Activated CD4-positive, alpha-beta T cell treated with anti-CD3 and anti-CD28 coated beads, Interleukin-2, amount 10 ng/mL, durations not matched to agents 24 days and 14 days (primary cell): ENCODE measurements at places on chromosomes 5 and 9. TPM values are rescaled to one million over a fixed set of nuclear protein-coding genes. Genes with fewer than 3 reads are reported as not detected.
A peak's percentile ranks its signal among the peaks of the same experiment; 100 is the strongest.

- H3K4me3 ChIP-seq: no peak overlapping the region
- no peak overlapping the region for H3K27ac ChIP-seq
- H3K36me3 ChIP-seq: no peaks in the 10 kb centered on the region
- DNase-seq: no peak
- H3K27me3 ChIP-seq: no peaks in the 10 kb centered on the region
Observed at GRCh38 chr5:122101636-122102285, 23.7 kb upstream of the LOX start.

GRCh38 chr5:138033907-138034306 lies 1.0 kb upstream of the FAM13B start:
- H3K27me3 ChIP-seq: no peaks in the 10 kb centered on the region
- H3K27ac ChIP-seq: peak overlapping the region; percentile 96
- H3K4me3 ChIP-seq: peak overlapping the region; percentile 90
- H3K4me1 ChIP-seq: peaks cover 38% of the 10 kb centered on the region

DNA sequence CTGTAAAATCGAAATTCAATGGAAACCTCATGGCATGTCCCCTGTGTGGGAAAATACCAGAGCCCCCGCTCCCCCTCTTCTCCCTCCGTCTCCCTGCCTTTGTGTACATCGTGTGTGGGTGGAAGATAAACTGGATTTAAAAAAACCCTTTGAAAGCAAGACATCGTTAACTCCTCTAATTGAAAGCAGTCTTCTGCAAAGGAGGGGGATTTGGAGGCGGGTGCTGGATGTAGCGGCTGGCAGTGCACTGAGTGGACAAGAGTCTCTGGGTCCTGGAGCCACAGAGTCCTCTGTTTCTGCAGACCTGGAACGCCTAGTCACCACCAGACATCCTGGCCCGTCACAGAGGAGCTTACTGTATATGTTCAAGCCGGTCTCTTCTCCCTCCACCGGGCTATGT lies 169.4 kb downstream of the PAPPA start:
- H3K27me3 ChIP-seq: no peaks in the 10 kb centered on the region
- no peak overlapping the region for H3K27ac ChIP-seq
- H3K4me1 ChIP-seq: no peaks in the 10 kb centered on the region
- H3K4me3 ChIP-seq: no peak overlapping the region
- no peak for DNase-seq

The IFNA2 gene
- not detected in 2 replicates for total RNA-seq

GRCh38 chr5:58703925-58704555 lies 121.2 kb downstream of the RAB3C start:
- DNase-seq: no peak
- H3K36me3 ChIP-seq: no peaks in the 10 kb centered on the region
- no peaks in the 10 kb centered on the region for H3K4me1 ChIP-seq
- H3K4me3 ChIP-seq: no peak overlapping the region

- no peaks in the 10 kb centered on the region for H3K36me3 ChIP-seq
- no peak overlapping the region for H3K27ac ChIP-seq
- no peak overlapping the region for H3K4me3 ChIP-seq
- peaks cover 14% of the 10 kb centered on the region for H3K27me3 ChIP-seq
- no peak for DNase-seq
Observed at GRCh38 chr5:103333376-103333775, 74.8 kb downstream of the MACIR start.

DNA sequence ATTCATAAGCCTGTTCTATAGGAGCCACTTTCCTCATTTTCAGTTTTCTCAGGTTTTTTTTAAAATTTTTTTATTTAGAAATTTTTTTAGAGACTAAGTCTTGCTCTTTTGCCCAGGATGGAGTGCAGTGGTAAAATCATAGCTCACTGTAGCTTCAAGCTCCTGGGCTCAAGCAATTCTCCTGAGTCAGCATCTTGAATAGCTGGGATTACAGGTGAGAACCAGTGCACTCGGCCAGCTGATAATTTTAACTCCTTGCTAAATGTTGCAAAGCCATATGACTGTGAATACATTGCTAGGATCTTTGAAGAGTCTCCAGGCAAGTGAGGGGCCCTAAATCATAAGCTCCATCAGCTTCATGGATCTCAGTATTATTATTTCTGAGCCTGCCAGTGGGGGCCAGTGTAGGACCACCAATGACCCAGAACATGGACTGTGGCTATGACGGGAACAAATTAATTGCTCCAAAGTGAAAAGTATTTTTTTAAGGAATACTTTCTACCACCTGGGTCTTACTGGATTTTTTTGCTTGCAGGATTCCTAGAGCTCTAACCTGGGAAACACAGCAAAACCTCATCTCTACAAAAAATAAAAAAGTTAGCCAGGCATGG lies 5.7 kb upstream of the GAPVD1 start:
- no peaks in the 10 kb centered on the region for H3K36me3 ChIP-seq
- H3K4me1 ChIP-seq: peaks cover 5% of the 10 kb centered on the region
- DNase-seq: no peak
- H3K27me3 ChIP-seq: peaks cover 3% of the 10 kb centered on the region
- H3K4me3 ChIP-seq: no peak overlapping the region

GRCh38 chr9:134585746-134586706 lies 55.6 kb upstream of the COL5A1 start:
- no peaks in the 10 kb centered on the region for H3K36me3 ChIP-seq
- H3K27me3 ChIP-seq: no peaks in the 10 kb centered on the region
- no peak overlapping the region for H3K27ac ChIP-seq
- no peak overlapping the region for H3K4me3 ChIP-seq
- peak; percentile 37 for DNase-seq

DNA sequence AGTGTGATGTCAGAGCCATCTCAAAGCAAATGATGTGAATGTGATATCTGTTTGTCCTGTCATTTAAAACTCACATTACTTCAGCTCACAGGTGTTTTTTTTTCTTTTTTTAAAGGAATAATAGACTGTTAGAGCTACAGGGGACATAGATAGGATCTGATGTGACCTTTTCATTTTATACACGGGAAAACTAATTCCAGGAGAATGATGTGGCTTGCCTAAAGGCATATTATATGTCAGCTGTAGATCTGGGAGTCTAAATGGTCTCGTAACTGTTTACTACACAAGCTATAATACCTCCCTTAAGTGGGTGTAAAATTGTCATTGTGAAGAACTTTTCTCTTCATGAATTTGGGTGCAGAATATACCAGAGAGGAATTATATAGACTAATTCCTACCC lies 2.0 kb downstream of the NMUR2 start:
- DNase-seq: no peak
- no peaks in the 10 kb centered on the region for H3K36me3 ChIP-seq
- H3K4me1 ChIP-seq: no peaks in the 10 kb centered on the region
- H3K4me3 ChIP-seq: no peak overlapping the region
- H3K27me3 ChIP-seq: no peaks in the 10 kb centered on the region

The RAI14 gene
- 2.6 and 5.1 TPM in 2 replicates for total RNA-seq

- H3K27me3 ChIP-seq: no peaks in the 10 kb centered on the region
- DNase-seq: no peak
- H3K36me3 ChIP-seq: peaks cover 42% of the 10 kb centered on the region
Observed at GRCh38 chr5:80799041-80799440, 144.3 kb upstream of the DHFR start.

GRCh38 chr9:13860019-13860418 lies 453.9 kb downstream of the NFIB start:
- H3K27me3 ChIP-seq: no peaks in the 10 kb centered on the region
- no peaks in the 10 kb centered on the region for H3K36me3 ChIP-seq
- H3K27ac ChIP-seq: no peak overlapping the region
- H3K4me3 ChIP-seq: no peak overlapping the region
- H3K4me1 ChIP-seq: no peaks in the 10 kb centered on the region

The DRD1 gene
- 0.07 TPM in 1 of 2 replicates, not detected in the other for total RNA-seq

- no peaks in the 10 kb centered on the region for H3K27me3 ChIP-seq
- peaks cover 26% of the 10 kb centered on the region for H3K4me1 ChIP-seq
- H3K27ac ChIP-seq: no peak overlapping the region
Observed at GRCh38 chr5:142938266-142938880, 168.2 kb downstream of the ARHGAP26 start.

The REEP2 gene
- 3.5 and 4.6 TPM in 2 replicates for total RNA-seq

DNA sequence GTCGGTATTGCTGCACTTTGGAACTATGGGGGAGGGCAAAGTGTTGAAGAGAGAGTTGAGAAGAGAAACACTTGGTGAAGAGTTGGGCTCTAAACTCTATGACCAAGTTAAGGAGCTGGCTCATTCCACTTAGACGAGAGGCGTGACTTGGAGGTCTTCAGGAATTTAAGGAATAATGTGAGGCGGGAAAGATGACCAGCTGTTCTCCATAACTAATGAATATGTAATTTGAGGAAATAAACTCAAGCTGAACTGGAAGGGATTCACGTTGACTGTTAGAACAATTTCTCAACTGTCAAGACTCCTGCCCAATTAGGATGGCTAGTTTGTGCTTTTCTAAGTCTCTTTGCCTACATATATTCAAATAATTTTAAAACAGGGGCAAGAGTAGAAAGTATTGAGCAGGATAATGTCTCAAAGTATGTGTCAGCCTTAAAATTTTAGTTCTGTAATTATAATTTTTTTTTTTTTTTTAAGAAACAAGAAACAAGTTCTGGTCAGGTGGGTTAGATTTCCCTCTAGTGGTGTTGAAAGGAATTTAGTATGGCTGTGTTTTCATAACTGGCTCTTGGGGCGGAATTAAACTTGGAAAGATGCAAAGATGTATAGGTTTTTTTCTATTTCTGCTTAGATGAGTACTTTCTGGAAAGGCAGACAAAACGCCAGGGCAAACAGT lies 33.4 kb downstream of the TMEM252 start:
- H3K27ac ChIP-seq: no peak overlapping the region
- no peak for DNase-seq
- no peaks in the 10 kb centered on the region for H3K36me3 ChIP-seq
- no peaks in the 10 kb centered on the region for H3K4me1 ChIP-seq
- peaks cover 6% of the 10 kb centered on the region for H3K27me3 ChIP-seq
- H3K4me3 ChIP-seq: no peak overlapping the region

DNA sequence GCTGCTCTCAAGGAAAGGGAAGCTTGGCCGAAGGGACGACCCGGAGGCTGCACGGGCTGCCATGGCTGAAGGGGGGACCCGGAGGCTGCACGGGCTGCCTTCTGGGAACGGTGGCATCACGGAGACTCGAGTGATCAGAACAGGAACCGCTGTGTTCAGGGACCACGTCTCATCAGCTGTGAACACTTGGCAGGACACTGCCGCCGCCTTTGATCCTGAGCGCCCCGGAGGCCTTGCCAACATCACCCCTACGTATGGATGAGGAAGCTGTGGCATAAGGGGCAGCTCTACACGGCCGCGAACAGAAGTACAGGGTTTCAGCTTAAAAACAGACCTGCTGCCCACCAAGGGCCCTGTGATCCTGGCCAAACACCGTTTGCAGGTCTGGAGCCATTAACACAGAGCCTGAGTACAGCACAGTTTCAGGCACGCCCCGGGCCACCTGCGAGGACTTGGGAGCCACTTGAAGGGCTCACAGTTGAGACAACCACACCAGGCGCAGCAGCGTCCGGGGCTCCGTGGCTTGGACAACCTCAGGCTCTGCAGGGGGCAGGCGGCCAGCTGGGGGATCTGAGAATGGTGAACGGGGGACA lies 23.9 kb upstream of the TERT start:
- no peaks in the 10 kb centered on the region for H3K27me3 ChIP-seq
- DNase-seq: no peak
- H3K27ac ChIP-seq: no peak overlapping the region
- H3K4me3 ChIP-seq: no peak overlapping the region
- peaks cover 34% of the 10 kb centered on the region for H3K4me1 ChIP-seq

DNA sequence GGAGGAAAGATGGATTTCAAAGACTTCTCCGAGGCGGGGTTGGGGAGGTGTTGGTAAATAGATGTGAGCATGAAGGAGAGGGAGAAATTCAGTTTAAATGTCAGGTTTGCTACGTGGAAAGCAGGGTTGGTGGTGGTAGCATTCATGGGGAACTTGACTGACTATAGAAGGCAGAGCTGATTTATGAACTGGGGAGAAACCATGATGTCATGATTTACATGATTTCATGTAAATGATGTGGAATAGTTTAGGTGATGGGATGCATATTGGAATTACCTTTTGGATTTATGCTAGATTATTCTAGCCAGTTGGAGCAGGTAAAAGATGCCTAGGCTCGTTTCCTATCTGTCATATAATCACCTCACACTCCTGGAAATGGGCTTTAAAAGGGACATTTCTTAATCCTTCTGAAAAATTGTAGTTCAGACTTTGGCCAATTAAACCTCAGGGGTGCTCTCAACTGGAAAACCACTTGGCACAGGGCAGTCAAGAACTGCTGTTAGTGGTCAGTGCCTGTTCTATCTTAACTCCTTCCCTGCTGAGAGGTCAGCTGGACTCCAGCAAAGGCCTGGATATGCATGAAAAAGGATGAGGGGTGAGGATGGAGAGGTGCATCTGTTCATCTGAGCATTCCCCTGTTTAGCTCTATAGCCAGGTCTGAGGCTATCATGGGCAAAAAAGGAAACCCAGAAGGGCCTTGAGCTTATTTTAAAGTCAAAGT lies 50.1 kb upstream of the BASP1 start:
- no peak overlapping the region for H3K4me3 ChIP-seq
- no peaks in the 10 kb centered on the region for H3K4me1 ChIP-seq
- no peaks in the 10 kb centered on the region for H3K36me3 ChIP-seq
- H3K27ac ChIP-seq: no peak overlapping the region

The PARP8 gene
- total RNA-seq: 20.9 and 22.5 TPM in 2 replicates

GRCh38 chr9:90783552-90783951 lies 18.1 kb upstream of the SYK start:
- no peaks in the 10 kb centered on the region for H3K4me1 ChIP-seq
- H3K27me3 ChIP-seq: peaks cover 14% of the 10 kb centered on the region
- H3K4me3 ChIP-seq: no peak overlapping the region
- no peak overlapping the region for H3K27ac ChIP-seq

The SLC25A2 gene
- total RNA-seq: 0.14 and 0.23 TPM in 2 replicates

GRCh38 chr5:135324897-135325650 lies 74.0 kb downstream of the MACROH2A1 start:
- H3K4me3 ChIP-seq: peak overlapping the region; percentile 30
- DNase-seq: peak; percentile 88
- H3K36me3 ChIP-seq: peaks cover 6% of the 10 kb centered on the region
- H3K27ac ChIP-seq: peak overlapping the region; percentile 81

DNA sequence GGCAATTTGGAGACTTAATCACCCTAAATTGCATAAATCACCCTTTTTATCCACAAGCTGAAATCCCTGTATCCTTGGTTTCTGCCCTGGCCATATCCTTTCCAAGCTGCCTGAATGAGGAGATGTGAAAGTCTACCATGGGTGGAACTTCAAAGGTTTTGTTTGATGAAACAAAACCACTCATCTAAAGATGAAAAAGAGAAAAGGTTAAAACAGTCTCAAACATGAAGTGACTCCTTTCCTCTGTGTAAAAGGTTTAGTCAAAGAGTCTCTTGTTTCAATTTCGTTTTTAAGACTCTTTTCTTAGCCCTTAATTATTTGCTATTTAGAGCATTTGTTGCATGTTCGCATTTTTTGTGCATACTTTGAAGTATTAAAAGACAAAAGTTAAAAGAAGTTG lies 11.2 kb downstream of the SLC45A2 start:
- peak overlapping the region; percentile 34 for H3K4me3 ChIP-seq
- H3K36me3 ChIP-seq: no peaks in the 10 kb centered on the region
- peaks cover 10% of the 10 kb centered on the region for H3K4me1 ChIP-seq
- no peak for DNase-seq
- H3K27ac ChIP-seq: no peak overlapping the region
- peaks cover 12% of the 10 kb centered on the region for H3K27me3 ChIP-seq

The ERGIC1 gene
- 47.1 and 47.3 TPM in 2 replicates for total RNA-seq
